ENCODE measurements at places on chromosomes 5 and 9.

GRCh38 chr5:54848581-54848980, 136.8 kb downstream of the ESM1 start:
- DNase-seq = no peak

DNA sequence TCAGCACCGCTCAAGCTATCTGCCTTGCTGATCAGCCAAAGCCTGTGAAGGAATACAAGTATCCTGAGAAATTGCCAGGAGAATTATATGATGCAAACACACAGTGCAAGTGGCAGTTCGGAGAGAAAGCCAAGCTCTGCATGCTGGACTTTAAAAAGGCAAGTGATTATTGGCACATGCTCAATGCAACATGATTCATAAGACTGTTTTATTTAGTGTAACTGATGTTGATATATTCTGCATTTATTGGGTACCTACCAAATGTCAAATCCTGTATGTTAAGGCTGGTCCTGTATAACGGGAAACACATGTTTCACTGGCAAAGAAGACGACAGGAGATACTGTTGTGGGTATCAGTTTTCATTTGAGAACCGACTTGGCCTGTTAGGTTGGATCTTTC, 69.0 kb downstream of the ADAMTS16 start:
- DNase-seq = no peak

GRCh38 chr9:105661011-105661410, 1.2 kb upstream of the TAL2 start:
- no peak for DNase-seq

GRCh38 chr9:109448223-109448622, 49.9 kb downstream of the PTPN3 start:
- DNase-seq = no peak

- DNase-seq = peak; percentile 43
Observed at GRCh38 chr9:1869843-1870242, 145.3 kb upstream of the SMARCA2 start.

GRCh38 chr9:114184866-114185265, 29.5 kb downstream of the COL27A1 start:
- DNase-seq = no peak

GRCh38 chr5:123605822-123606221, 93.8 kb downstream of the CSNK1G3 start:
- DNase-seq = no peak

DNA sequence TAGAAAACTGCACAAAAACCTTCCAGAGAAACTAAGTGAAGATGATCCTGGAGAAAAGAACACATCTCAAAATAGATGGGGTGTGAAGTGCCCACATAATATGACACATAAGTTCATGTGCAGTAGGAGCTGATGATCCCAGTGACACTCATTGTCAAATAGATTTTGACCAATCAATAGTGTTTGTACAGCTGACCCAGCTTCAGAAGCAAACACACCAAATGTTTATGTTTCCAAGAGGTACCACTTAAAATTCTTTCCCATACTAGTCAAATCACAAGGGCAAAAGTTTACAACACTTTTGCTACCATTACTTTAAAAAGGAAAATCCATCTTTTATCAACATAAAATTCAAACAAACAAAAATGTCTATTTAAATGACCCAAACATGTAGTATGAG, 175.0 kb downstream of the MLLT3 start:
- no peak for DNase-seq

DNA sequence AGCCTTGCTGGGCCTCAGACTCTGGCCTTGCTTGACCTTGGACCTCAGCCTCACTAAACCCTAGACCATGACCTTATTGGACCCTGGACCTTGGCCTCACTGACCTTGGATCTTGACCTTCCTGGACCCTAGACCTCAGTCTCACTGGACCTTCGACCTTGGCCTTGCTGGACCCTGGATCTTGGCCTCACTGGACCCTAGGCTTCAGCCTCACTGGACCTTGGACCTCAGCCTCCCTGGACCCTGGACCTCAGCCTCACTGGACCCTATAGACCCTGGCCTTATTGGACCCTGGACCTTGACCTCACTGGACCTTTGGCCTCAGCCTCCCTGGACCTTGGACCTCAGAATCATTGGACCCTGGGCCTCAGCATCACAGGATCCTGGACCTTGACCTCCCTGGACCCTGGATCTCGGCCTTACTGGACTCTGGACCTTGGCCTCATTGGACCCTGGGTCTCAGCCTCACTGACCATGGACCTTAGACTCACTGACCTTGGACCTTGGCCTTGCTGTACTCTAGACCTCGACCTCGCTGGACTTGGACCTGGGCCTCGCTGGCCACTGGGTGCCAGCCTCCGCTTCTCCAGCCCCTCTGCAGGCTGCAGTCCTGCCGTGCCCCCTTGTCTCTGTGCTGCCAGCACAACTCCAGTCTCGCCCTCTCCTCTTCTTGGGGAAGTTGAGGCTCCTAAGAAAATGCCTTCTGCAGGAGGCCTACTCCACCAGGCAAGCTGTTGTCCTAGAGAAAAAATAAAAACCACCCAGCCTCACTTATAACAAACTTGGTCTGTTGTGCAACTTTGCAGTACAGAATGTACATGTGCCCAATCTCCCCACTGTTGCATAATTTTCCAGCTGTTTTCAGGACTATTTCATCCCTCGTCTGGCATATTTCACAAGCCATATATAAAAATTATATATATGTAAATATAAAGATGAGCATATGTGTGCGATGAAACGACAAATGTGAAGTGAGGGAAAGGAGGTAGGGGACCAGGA, 11.0 kb upstream of the ADAMTS2 start:
- no peak for DNase-seq

GRCh38 chr9:69674112-69674685, 2.0 kb upstream of the APBA1 start:
- DNase-seq = no peak

GRCh38 chr5:121285801-121286521, 565.7 kb upstream of the FTMT start:
- DNase-seq = no peak

DNA sequence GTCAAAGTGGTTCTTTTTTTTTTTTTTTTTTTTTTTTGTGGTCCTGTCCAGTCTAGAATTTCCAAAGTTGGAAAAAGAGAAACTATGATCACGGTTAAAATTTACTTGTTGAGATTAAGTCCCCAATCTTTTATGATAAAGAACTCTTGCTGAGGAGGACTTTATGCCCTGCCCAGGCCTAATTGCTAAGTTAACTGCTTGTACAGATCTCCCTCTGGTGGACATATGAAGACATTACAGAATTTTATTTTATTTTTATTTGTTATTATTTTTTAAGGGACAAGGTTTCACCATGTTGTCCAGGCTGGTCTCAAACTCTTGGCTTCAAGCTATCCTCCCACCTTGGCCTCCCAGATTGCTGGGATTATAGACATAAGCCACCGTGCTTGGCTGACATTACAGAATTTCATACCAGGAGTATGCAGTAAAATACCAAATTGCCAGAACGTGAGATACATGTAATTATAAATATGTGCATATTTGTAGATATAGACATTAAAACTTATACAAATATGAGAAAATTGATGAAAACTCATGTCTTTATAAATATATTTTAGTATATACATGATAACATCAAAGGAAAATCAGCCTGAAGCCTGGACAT, 91.2 kb downstream of the RFK start:
- DNase-seq = peak; percentile 47

- no peak for DNase-seq
Observed at GRCh38 chr5:124948062-124948753, 201.8 kb upstream of the ZNF608 start.
